SK-N-SH treated with all-trans-retinoic acid at 6 μM for 48 hours (cell line): ENCODE measurements at places on chromosomes 4 and X.
A peak's percentile ranks its signal among the peaks of the same experiment; 100 is the strongest.

DNA sequence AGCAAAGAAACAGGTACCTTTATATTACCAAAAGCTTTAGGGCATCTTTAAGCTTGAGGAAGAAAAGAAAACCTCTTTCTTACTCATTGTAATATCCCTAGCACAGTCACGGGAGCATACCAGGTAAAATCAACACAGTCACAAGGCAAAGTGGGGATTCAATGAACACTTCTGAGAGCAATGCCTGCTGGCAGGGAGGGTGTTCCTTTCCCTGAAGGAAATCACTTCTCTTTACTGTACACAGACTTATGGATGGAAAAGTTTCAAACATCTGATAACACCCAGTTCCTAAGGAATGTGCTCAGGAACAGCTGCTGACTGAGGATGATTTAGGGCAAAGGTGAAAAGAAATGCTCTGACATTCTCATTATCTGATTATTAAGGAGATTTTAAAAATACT is 94.8 kb downstream of the MAML3 start:
- ATAC-seq: peak; percentile 50; the same call in 2 of the 3 replicates

GRCh38 chrX:20727447-20727846 is 460.7 kb upstream of the RPS6KA3 start:
- no peak for ATAC-seq

GRCh38 chr4:162522724-162523123 is 358.9 kb upstream of the FSTL5 start:
- no peak for ATAC-seq

DNA sequence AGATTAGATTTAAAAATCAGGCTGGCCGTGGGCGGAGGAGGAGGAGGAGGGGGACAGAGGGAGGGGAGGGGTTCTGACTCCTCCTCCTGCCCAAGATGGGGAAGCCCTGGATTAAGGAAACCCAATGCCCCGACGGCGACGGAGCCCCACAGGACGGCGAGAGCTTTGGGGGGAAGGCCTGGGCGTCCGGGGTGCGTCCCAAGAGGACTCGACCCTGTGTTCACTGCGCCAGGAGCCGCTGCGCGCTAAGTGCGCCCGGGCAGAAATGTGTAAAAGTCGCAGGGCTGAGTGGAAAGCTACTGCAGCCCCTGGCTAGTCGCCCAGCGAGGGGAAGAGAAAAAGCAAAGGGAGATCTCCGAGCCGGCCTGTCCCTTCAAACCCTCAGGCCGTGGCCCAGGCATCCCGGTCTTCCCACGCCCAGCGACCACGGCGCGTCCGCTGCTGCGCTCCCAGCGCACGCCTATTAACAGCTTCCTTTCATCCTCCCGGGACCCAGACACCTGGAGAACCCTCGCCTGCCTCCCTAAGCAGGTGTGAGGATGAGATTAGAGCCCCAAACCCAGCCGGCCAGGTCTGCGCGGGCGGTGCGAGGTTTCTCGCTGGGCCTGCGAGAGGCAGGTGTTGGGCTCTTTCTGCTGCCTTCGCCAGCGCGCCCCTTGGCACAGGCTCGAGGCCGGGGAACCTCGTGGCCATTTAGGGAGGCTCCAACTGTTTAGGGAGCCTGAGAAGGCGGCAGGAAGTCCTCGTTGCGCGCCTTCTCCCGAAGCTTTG is 1.4 kb upstream of the RPS6KA3 start:
- ATAC-seq: no peak

DNA sequence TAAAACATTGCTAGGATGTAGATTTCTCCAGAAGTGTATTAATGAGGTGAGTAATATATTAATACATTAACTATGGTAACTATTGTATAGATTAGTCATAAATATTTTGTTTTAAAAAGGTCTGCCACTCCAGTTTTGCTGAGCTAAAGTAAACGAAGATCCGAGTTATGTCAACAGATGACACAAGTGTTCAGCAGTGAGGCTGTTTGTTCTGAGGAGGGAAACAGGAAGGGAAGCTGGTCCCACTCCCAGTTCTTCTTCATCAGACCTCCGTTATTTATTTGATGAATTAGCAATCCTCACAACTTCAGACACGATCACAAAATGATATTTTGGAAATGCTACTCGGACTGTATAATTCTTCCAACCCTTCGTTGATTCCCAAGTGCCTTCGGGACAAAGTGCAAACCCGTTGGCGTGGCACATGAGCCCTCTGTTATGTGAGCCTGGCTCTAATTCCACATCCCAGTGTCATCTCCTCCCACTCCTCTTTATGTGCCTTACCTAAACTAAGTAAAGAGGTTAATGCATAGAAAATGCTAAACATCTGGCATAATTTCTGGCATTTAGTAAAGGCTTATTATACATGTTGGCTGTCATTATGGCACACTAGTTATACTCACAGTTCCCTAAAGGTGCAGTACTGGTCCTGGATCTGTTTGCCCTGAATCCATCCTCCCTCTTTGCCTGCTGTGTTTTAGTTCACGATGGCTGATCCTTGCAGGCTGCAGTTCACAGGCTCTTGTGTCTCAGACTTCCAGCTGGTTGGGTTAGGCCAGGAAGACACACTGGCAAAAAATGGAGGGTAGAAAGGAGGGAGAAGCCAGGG is 190.6 kb upstream of the LNX1 start:
- ATAC-seq: no peak

- no peak for ATAC-seq
These were observed 19.1 kb upstream of the SETD7 start for GRCh38 chr4:139575072-139575471.

- ATAC-seq: no peak
These were observed 32.4 kb upstream of the KIT start for GRCh38 chr4:54625391-54625790.

DNA sequence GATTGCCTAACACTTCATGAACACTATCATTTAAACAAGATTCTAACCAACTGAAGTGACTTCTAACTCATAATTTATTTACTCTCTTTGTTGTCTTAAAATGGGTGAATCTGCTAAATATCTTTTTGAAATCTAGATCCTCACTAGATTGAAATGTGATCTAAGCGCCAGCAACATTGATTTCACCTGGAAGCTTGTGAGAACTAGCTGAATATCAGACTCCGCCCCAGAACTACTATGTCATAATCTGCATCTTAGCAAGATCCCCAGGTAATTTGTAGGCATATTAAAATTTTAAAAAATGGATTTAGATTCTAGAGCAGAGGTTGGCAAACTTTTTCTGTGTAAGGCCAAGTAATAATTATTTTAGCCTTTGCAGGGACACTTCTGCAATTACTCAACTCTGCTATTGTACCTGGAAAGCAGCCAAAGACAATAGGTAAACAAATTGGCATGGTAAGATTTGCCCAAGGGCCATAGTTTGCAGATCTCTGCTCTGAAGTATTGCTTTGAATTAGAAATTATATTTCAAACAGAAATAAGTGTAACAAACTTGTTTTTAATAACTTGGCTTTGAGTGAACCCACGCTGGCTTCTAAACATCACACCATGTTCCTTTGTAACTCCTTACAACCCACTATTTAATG is 121.5 kb downstream of the REELD1 start:
- ATAC-seq: no peak

GRCh38 chr4:101989551-101989950 is 199.0 kb downstream of the BANK1 start:
- ATAC-seq: no peak

DNA sequence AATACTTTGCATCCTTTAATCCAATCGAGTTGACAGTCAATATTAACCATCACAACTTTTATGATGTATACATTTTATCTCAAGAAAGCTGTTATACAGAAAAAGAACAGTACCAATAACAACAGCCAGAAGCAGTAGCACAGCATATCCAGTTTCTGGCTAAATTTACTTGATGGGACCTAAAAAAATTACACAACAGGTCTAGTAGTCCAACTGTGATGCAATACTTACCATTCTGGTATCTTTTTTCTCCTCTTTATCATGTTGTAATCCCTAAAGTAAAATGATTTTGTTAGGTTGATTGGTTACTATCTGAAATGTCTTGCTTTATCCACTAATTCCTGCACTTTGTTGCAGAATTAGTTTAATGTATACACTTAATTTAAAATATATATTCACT is 1150.6 kb downstream of the FAT4 start:
- no peak for ATAC-seq

DNA sequence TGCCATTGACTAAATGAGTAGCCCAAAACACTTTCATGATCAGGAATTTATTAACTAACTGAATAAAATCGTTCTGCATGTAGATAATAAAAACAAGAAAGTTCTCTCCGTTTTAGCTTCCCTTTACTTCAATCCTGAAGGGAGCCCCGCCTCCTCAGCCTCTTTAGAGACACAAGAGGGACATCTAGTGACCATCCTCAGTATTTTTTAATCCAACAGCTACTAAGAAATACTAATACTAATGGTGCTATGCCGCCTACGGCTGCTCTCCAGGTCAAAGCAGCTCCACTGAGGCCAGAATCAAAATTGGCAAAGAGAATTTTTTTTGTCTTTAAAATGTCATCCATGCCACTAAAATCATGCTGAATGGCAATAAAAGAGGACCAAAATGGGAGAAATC is 3.2 kb upstream of the PCDH19 start:
- ATAC-seq: peak; percentile 86

DNA sequence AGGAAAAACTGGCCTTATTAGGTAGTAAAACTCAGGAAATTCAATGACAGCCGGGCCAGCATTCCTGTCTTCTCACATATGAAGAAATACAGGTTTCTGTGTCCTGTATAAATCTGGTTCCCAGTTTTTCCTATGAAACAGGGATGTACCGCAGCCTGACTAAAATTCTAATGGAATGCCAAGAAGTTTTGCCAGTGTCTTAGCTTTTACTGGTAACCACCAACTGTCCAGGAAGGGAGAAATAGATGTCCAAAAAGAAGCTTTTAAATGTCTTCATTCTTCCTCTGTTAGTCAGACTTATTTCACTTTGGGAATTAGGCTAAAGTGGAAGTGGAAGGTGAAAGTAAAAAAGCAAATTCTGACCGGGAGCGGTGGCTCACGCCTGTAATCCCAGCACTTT is 108.0 kb upstream of the TBL1X start:
- no peak for ATAC-seq

- no peak for ATAC-seq
These were observed 9.0 kb downstream of the RAB9A start for GRCh38 chrX:13697976-13698375.

DNA sequence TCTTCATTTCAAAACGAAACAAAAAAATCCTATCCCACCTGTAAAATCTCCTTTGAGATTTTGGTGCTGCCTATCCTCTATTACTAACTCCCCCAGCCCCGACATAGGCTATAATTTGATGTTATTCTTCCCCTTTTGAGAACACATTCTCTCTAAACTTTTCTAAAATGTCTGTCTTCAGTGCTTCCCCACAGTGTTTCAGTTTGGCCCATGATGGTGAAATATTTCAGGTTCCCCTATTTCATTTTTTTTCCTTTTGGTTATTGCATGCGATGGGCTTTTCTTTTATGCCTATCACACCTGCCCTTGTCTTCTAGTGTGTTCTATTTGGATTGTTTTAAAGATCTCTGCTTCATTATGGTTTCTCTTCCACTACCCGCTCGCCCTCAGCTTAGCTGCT is 14.7 kb downstream of the BCORL1 start:
- ATAC-seq: no peak

DNA sequence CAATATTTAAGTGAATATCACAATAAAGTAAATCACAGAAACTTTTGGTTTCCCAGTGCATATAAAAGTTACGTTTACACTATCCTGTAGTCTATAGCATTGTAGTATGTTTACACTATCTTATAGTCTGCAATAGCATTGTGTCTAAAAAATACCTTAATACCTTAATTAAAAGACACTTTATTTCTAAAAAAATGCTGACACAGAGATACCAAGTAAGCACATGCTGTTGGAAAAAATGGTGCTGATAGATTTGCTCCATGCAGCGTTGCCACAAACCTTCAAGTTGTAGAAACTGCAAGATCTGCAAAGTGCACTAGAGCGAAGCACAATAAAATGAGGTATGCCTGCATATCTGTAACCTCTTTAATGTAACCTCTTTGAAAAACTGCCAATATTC is 847.3 kb downstream of the GLUD2 start:
- no peak for ATAC-seq

DNA sequence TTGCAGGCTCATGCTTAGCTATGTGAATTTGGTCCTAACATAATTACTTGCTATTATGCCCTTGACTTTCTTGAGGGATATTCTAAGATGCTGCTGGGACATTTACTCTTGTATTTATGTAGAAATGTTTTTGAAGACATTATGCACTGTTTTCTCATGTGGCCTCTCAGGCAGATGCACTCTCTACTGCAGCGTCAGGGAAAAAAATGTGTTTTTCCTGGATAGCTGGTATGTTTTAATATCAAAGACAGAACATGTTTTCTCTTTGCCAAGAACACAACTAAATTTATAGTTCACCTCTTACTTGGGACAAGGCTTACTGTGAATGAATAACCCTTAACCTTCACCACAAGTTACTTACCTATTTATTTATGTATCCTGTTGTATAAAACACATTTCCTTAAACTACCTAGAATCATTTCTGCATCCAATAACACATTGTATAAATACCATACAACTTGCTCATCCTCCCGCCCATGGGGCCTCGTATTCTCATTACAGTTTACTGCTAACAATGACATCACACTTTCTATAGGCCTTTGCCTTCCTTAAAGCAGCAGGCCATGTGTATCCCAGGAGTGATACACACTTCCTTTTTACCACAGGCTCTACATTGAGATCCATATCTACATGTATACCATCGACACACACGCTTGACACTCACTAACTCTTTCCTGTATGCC is 178.7 kb downstream of the SLIT2 start:
- peak; percentile 32 for ATAC-seq

GRCh38 chrX:13721371-13721770 is 13.0 kb downstream of the TRAPPC2 start:
- ATAC-seq: no peak

GRCh38 chr4:78476108-78476704 is 75.4 kb upstream of the ANXA3 start:
- ATAC-seq: no peak

DNA sequence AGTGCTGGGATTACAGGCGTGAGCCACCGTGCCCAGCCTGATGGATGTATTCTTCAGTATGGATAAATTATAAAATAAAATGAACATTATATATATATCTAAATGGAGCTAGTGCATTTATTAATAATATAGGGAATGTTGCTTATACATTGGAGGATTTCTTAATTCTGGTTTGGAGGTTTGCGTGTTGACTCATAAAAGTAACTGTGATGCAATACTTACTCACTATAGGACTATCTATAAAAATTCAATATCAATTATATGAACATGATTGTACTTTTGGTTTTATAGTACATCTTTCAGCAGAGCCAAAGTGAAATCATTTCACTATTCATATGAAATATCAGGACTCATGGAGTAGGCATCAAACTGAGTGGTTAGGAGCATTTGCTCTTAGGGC is 3.2 kb upstream of the AREG start:
- no peak for ATAC-seq
